ENCODE measurements at places on chromosomes 5 and 9.

GRCh38 chr5:74063821-74064220 is 437.8 kb downstream of the ARHGEF28 start:
- no peak for DNase-seq

GRCh38 chr9:127074561-127075548 is 47.6 kb downstream of the ANGPTL2 start:
- no peak for DNase-seq

GRCh38 chr5:62395210-62395950 is 8.3 kb downstream of the DIMT1 start:
- DNase-seq, result no peak

GRCh38 chr9:78298046-78298765 is 1.3 kb downstream of the PSAT1 start:
- no peak for DNase-seq

GRCh38 chr5:148825716-148826052 is 727 bp upstream of the ADRB2 start:
- no peak for DNase-seq
